ENCODE measurements at places on chromosomes 3 and 15.
A peak's percentile ranks its signal among the peaks of the same experiment; 100 is the strongest.

DNA sequence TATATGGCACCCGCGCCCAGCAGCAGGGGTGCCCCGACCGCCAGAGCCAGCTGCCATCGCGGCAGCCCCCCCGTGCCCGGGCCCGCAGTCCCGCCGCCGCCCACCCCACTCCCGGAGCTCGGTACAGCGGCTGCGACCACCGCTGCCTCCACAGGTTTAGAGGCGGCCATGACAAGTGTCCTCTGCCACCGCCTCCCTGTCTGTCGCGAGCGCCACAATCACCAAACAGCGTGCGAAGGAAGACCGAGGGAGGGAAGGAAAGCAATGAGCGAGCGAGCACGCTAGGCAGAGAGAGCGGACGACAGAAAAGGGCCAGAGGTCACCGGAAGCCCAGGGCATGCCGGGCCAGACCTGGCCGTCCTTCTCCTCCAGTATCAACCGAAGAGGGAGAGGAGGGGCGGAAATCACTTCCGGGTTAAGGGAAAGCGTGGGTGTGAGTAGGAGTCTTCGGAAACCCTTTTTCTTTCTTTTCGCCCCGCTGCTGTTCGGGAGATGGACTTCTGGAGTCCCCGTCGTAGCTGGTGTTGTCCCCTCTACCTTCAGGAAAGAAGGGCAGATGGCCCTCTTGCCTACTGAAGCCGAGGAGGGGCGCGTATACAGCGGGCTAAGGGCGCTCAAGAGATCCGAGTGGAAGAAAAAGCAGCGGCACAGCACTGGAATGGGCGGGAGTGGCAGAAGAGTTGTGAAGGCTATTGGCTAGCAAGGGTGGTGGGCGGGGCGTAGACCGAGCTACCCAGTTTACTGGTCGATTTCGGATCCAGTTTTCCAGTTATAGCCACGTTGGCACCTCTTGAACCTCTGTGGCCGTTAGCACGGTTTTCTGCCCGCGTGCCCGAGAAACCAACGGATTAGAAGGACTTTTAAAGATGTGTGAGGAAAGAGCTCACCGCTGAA lies at the start of the genes LNP1 and TOMM70:
LNP1 (plus strand) TSS at position 760 of the 894 bp plus-strand sequence. CDS start 28,191 bp downstream, outside the sequence.
TOMM70 (minus strand) TSS at position 310 of the 894 bp plus-strand sequence; CDS start at position 170, 140 bp downstream.
- DNase-seq: peak; percentile 84

DNA sequence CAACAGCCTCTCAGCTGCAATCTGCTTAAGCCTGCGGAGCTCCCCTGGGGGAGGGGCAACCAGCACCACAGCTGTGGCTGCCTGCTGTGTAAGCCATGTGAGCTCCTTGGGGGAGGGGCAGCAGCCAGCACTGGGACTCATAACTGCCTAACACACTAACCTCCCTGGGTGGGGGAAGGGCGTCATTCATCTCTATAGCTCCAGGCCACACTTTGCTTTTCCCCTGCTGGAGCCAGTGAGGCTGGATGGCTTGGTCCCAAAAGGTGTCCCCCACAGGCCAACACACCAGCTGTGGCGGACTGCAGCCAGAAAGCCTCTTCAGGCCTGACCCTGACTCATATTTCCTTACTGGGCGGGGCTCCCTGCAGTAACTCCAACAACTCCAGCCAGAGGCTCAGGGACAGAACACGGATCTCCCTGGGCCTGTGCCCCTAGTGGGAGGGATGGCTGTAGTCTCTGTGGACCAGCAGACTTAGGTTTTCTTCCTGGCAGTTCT lies 129.8 kb downstream of the PPM1L start:
- no peak for DNase-seq

DNA sequence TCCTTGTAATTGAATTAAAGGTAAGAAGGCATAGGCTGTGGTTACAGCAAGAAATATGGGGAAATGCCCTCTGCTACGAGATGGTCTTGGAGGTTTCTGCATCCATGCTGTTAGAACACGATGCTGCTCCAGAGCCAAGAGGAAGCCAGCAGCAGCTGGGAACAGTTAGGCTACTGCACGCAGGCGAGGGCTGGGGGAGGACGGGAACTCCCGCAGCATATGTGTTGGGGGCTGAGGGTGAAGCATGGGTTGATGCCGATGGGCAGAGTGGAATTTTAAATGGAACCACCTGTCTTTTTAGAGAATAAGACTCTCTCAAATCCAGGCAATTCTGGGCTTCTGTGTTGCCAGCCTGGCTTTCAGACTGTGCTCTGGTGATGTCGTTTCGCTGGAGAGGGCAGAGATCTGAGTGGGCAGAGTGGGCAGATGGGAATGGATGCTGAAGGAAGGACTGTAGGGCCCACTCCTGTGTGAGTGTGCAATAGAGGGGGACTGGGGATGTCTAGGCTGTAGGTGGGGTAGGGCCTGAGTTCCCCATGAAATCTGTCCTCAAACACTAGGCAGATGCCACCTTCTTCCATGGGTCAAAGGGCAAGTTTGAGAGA lies 417.0 kb upstream of the TPM1 start:
- no peak for DNase-seq

DNA sequence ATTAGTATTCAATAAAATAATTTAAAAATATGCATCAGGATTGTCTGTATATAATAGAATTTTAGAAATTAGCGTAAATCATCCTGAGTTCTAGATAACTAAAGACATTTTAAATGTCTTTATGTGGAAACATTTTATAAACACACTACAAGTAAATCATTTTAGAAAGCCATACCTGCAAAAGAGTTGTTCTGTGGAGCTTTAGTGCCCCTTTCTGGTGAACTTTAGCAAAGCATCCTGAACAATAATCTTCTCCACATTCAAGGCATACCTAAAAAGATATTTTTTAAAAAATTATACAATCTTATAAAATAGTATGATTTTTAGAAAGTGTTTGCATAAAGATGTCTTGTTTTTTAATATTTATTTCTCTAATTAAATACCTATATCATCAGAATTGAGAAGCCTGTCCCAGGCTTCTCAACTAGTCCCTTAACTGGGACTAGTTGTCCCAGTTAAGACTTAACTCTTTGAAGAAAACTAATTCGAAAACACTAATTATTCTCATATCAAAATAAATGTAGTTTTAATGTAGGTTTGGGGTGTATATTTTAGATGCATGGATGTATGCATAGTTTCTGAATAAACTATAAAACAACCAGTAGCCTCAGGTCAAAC lies 29.7 kb downstream of the ZBBX start:
- DNase-seq: no peak

DNA sequence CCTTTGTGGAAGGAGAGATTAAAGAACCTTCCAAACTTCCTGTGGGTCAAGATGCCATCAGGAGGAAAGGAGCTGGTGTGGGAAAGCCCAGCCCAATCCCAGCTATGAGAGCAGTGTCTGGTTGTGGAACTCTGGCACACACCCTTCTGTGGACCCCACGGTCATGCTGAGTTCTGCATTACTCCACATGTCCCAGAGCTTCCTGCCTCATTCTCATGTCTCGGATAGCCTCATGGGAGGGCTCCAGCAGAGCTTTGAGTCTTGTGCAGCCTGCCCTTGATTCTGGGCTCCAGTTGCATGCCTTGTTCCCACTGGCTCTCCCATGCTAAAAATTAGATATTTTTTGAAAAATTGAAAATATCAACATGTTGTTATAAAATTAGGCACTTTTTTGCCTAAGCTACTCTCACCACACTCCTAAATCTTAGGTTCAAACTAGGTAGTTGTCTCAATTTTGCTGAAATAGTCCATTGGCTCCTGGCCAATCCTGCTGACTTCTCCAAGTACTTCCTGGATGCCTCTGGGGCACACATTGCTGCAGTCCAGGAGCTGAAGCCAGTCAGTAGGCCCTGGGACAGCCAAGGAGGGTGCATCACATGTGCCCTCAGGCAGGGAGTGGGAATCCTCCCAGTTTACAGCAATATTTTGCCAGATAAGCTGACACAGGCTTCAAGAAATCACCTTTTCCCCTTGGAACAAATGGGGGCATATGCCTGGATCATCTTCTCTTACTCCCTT lies 144.3 kb downstream of the EEFSEC start:
- DNase-seq: no peak

- no peak for DNase-seq
Measured at GRCh38 chr15:99439524-99439835, 126.3 kb upstream of the MEF2A start.

- no peak for DNase-seq
Measured at GRCh38 chr15:40755812-40756208, 756 bp upstream of the RMDN3 start.
